ENCODE measurements at places on chromosomes 13 and 19.

GRCh38 chr13:47813718-47814117 is 187.4 kb downstream of the SUCLA2 start:
- DNase-seq, result no peak

GRCh38 chr19:29395111-29395733 is 130.6 kb upstream of the VSTM2B start:
- no peak for DNase-seq

- no peak for DNase-seq
These were observed 66.8 kb downstream of the ERCC5 start for GRCh38 chr13:102912599-102912998.

DNA sequence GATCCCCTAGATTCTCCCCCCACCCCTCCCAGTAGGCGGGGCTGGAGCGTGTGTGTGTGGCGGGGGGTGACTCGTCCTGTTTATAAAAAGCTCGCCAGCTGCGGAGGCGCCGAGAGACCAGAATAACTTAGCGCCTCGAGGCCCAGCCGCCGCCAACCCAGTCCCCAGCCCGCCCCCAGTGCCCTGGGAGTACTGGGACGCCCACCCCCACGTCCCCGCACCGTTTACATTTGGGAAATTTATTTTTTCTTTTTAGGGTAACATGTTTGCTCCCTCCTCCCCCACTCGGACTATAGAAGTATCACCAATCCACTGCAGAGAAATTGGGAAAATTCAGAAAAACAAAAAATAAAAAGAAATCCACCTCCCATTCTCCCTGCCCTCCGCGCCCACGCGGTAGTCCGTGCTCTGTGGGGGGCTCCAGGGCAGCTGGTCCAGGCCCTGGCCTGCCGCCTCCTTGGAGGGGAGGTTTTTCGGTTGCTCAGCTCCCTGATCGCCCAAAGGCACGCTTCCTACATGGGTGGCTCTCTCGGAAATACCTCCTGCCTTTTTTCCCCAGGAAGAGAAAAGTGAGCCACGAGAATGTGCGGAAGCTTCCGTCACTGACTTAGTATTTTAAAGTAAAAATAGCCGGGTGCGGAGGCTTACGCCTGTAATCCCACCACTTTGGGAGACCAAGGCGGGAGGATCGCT is 1.5 kb upstream of the RAB3A start:
- DNase-seq, result peak; percentile 91

DNA sequence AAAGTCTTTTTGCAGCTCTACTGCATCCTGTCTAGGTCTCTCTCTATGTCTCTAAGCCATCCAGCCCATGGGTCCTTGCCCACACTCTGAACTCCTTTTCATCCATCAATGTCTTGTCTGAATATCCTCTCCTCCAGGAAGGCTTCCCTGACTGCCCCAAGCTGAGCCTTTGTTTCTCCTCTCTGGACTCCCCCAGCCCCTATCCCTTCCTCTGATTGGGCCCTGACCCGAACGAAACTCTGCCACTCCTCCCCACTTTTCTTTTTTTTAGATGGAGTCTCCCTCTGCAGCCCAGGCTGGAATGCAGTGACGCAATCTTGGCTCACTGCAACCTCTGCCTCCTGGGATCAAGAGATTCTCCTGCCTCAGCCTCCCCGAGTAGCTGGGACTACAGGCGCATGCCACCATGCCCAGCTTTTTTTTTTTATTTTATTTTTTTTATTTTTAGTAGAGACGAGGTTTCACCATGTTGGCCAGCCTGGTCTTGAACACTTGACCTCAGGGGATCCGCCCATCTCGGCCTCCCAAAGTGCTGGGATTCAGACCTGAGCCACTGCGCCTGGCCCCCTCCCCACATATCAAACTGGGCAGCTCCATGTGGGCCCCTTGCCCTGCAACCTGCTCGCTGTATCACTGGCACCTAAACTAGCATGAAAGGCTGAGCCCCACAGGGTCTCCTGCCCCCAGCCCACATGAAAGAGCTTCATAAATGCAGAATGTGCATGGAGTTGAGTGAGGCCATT is 870 bp upstream of the UNC13A start:
- DNase-seq, result no peak

- peak; percentile 28 for DNase-seq
These were observed 27.0 kb downstream of the ZMYM5 start for GRCh38 chr13:19836472-19836871.

DNA sequence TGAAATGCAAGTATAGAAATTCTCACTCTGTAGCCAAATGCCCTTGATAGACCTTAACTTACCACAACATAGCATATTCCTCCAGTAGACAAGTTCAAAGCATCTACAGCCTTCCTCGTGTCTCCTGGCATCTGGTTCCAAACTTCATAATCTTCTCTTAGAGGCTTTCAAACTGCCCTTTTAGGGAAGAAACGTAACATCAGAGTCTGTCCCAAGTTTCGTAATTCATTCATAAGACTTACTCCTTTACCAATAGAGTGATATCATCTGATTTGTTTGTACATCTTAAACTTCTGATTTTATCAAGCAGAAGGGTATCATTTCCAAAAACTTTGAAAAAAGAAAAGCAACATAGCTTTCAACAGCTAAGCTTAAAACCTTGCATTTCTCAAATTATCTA is 137.4 kb downstream of the SPRY2 start:
- no peak for DNase-seq

DNA sequence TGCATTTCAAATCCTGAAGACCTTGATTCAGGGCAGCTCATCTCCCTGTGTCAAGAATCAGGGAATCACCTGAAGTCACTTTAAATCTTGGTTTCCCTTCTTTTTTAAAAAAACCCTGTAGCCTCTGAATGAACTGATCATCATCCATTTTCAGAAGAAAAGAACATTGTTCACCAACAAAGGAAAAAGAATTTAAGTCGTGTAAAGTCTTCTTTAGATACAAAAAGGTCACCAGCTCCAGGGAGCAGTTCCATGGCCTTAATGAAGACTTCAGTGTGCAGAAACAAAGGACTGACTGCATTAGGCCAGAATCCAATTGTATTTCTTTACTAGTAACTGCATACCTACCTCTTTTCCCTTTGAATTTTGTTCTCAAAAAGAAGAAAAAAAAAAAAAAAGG is 245.0 kb downstream of the ABCC4 start:
- no peak for DNase-seq

DNA sequence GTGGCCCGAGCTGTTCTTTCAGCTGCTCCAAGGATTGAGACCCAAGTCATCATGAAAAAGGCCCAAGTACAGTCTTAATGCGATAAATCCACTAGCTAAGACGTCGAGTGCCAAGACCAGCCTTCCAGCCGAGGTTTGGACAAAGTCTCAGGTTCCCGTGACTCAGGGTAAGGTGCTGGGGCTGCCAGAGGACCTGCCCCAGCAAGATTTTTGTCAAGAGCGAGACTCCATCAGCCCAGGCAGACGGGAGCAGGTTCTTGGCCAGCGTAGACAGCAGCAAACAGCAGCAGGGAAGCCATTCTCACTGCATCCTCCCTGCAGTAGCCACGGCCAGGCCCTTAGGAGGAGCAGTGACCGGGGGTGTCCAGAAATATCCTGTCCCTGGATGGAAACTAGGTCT is 3.4 kb downstream of the FEM1A start:
- DNase-seq, result no peak

GRCh38 chr19:6108721-6109633 is 1.3 kb downstream of the RFX2 start:
- peak; percentile 77 for DNase-seq

- DNase-seq, result peak; percentile 91
These were observed at the start of gene FXYD5 for GRCh38 chr19:35154525-35155406. Gene FXYD5, plus strand, starts transcription at chr19:35154735. Its CDS starts 816 bp downstream, at chr19:35155551.

DNA sequence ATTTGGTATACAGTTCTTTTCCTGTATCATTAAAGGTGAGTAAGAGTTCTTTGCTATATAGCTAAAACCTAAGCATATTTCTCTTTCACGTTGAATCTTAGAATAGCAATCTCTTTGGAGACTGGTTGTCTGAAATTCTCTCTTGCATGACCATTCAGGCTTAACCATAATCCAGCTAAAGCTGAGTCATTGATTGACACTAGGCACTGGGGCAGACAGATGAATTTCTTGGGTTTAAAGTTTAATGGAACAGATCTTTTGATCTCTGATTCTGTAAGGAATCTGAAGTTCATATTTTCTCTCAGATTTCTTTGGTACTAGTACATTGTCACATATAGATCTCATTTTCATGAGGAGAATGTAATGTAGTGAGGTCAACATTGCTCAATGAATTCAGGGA is 397.3 kb upstream of the MIR17HG start:
- no peak for DNase-seq

- DNase-seq, result no peak
These were observed 65.9 kb downstream of the GPC5 start for GRCh38 chr13:91464336-91464735.

DNA sequence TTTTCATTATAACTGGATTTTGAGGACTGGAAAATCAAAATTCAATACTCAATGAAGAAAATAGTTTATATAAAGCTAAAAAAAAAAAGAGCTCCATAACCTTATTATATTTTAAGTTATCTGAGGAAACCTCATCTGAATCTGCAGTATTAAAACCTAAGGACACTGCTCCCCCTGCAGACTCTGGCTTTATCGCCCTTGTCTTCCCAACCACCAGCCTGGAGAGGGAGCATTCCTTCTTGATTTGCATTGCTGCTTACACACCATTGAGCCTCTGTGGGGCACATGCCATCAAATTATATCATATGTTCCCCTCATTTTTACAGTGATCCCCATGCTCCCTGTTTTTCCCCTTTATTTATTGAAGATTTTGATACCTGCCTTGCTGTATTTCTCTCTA is 871.4 kb upstream of the GPC6 start:
- DNase-seq, result peak; percentile 26
